Stimulated activated CD4-positive, alpha-beta T cell treated with anti-CD3 and anti-CD28 coated beads, TNF-alpha, amount 100 ng/mL, for 1 hour (primary cell): ENCODE measurements at places on chromosomes 4 and X.

DNA sequence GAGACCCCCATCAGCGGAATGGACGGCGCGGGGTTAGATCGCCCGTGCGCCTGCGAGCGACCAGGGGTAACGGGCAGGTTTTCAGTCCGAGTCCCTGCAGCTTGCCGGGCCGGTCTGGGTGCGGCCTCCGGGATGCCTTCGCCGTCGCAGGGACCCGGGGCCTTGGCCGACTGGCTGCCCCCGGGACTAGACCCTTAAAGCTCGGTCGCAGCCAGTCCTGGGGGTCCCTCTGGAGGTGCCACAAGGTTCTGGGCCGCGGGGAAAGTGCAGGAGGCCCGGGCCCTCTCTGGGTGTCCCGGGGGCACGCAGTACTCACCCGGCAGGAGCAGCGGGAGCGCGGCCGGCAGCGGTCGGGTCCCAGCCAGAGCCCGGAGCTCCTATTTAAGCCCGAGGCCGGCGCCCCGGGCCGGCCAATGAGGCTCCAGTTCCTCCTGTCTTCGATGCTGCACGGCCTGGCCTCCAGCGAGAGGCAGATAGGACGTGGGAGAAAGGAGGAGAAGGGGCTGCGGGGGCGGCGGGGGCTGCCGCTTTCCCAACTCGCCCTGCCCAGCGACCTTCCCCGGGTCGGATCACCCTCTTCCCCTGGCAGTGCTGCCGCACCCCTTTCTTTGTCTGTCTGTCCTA, at the start of gene SPON2:
TSS of gene SPON2 (minus strand) at position 356 of the 624 bp plus-strand sequence.
- DNase-seq = no peak

GRCh38 chr4:42632653-42633382, 24.1 kb downstream of the ATP8A1 start:
- DNase-seq = no peak

DNA sequence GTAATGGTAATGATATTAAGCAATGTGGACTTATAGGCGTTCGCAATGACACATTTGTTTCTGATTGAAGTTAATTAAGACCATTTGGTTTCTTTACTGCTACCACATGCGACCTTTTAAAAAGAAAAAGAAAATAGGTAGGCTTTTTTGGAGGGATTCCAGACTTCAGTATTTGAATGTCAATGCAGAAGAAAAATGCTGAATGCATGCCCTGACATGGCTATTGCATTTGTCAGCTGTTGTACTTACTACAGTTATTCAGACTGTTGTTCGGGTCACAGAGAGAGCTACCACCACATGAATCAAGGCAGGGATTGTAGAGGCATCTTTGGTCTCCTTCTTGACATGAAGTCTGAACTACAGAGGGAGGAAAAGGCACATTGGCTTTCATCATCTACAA, 163.7 kb downstream of the CORIN start:
- no peak for DNase-seq

GRCh38 chrX:76919761-76920160, 492.3 kb downstream of the MAGEE1 start:
- no peak for DNase-seq

GRCh38 chrX:9816084-9816700, 30.0 kb downstream of the SHROOM2 start:
- DNase-seq = no peak

DNA sequence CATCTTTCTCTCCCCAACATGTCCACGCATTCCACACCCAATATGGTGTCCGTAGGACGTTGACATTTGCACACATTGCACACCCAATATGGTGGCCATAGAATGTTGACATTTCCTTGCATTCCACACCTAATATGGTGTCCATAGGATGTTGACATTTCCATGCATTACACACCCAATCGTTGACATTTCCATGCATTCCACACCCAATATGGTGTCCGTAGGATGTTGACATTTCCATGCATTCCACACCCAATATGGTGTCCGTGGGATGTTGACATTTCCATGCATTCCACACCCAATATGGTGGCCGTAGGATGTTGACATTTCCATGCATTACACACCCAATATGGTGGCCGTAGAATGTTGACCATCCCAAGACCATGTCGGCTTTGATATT, 88.4 kb upstream of the SHOX start:
- DNase-seq = no peak

- DNase-seq = no peak
Observed at GRCh38 chr4:186203406-186203805, 12.0 kb downstream of the CYP4V2 start.

- no peak for DNase-seq
Observed at GRCh38 chr4:114108869-114109268, 129.4 kb upstream of the ARSJ start.

GRCh38 chrX:109886122-109886761, 116.7 kb upstream of the TMEM164 start:
- DNase-seq = no peak

DNA sequence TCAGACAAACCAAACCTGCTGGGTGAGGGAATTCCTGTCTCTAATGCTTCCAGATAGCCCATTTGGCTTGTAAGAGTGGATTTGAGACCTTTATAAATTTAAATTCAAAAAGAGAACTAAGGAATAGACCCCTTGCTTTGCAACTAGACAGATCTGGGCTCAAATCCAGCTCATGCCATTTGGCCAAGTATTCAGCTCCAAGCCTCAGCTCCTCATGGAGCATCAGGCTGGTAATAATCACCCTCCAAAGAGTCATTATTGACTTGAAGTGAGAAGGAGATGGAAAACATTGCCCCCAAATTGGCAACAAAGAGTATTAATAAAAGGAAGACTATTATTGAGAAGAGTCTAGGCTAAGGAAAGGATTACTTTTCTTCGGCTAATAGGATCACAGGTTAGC, 134.7 kb downstream of the PDE5A start:
- no peak for DNase-seq

DNA sequence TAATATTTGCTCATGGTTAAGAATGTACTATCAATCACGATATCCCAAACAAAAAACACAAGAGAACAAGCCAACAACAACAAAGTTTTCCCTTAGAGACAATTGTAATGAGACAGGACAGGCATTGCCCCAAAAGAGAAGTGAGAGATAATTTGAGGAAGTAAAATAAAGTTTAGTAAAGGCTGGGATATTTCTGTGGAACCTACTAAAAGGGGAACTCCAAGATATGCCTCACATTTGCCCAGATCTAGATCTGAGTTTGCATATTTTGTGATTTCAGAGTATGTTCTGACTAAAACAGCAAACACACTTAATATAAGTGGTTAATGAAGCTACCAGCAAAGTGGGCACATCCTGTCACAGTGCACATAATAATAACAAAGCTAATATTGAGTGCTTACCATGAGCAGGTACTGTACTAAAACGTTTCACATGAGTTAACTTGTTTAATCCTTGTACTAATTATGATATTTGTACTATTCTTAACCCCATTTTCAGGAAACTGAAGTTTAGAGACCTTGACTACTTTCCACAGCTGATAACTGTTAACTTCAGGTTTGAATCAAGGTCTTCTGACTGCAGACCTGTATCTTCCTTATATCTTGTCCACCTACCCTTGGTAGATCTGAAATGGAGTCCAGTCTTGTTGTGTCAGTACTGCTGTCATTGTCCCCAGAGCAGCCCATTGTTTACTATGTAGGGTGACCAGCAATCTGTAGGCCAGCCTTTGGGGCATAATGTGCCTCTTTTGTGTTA, 26.0 kb upstream of the BMP2K start:
- no peak for DNase-seq
